CD4-positive, alpha-beta T cell treated with Interferon gamma for 1 hour (primary cell): ENCODE measurements at places on chromosomes 1 and 21.

DNA sequence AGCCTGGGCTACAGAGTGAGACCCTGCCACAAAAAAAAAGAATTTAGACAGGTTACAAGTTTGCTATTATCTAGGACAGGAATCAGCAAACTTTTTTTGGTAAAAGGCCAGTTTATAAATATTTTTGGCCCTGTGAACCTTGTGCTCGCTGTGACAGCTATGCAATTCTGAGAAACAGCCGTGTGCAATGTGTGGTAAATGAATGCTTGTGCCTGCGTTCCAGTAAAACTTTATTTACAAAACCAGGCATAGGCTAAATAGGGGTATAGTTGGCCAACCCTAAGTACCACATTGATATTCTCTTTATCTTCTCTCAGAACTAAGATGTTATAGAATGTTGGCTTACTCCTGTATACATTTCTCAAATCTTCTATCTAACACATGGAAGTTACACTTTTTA is 24.3 kb downstream of the FBXO28 start:
- no peak for DNase-seq

- no peak for DNase-seq
Measured at GRCh38 chr1:77594366-77595112, 87.9 kb downstream of the ZZZ3 start.

DNA sequence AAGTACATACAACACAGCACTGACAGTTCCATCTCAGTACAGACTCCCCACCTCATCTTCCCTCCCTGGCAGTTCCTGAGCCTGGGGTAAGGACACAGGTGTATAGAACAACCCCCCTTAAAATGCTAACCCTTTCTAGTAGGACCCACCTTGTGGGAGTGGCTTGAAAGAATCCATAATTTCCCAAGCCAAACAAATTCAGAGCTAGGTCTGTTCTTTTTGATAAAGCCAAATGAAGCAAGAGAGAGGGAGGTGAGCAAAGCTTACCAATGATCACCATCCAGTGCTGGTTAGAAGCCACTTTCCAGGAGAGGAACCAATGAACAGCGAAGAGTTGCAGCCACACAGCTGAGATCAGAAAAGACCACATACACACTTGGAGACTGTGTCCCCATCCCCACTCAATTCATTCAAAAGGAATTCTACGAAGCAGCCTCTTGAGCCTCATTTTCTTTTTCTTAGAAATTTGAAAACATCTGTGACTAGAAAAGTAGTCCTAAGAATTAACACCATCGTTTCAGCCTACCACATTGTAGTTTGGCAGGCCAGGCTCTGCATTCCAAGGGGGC is 9.2 kb downstream of the UBE2Q1 start:
- DNase-seq: no peak

DNA sequence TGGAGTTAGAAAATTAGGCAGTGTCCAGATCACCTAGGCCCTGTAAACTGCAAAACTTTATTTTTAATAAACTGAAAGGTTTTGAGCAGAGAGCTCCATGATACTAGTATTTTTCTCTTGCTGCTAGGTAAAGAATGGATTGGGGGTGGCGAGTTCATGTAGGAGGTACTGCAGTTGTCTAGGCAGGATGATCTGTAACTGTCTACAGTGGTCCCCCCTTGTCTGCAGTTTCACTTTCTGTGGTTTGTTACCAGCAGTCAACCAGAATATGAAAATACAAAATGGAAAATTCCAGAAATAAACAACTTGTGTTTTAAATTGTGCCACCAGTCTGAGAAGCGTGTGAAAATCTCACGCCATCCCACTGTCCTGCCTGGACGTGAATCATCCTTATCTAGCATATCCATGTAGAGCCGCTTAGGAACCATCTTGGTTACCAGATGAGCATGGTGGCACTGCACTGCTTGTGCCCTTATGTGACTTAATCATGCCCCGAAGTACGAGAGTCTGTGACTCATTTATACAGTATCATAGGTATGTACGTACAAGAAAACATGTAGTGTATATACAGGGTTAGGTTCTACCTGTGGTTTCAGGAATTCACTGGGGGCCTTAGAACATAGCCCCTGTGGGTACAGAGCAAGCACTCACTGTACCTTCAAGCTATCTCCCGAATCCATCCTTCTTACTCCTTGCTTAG is 94.2 kb downstream of the AHCTF1 start:
- no peak for DNase-seq

DNA sequence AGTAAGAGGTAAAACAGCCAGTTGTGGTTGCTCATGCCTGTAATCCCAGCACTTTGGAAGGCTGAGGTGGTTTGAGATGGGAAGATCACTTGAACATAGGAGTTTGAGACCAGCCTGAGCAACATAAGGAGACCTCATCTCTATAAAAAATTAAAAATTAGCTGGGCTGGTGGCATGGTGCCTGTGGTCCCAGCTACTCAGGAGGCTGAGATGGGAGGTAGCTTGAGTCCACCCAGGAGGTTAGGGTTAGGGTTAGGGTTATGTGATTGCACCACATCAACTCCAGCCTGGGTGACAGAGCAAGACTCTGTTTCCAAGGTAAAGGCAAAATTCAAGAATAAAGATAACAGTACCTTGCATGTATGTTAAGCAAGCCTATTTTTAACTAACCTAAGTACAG is 3.5 kb downstream of the SAMSN1 start:
- no peak for DNase-seq

- no peak for DNase-seq
Measured at GRCh38 chr1:165960136-165960535, 132.7 kb downstream of the UCK2 start.

GRCh38 chr1:11321656-11322491 is 48.9 kb downstream of the UBIAD1 start:
- no peak for DNase-seq

- no peak for DNase-seq
Measured at GRCh38 chr1:24998563-24999245, 68.6 kb upstream of the RUNX3 start.

DNA sequence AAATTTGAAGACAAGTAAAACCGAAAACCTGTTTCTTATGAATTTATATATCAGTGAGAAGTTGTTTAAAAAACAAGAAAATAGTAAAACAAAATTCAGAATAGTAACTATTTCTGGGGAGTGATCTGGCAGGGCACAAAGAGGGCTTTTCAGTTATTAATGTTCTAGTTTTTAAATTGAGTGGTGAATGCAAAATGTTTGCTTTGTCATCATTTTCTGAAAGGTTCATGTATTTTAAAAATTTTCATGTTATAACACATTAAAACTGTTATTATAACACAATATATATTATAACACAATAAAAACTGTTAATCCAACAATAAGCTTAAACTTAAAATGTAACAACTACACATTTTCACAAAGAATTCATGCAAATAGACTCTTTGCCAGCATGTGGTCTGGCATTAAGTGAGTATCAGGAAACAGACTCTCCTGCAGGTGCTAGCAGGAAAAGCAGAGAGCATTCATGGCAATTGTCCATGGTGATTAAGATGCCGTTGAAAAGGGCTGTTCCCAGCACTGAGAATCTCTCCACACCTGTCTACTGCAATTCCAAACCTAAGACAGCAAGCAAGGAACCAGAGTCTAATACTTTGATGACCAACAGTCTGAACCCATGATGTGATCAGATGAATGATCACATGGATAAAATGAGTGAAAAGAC is 204.9 kb downstream of the TBX15 start:
- DNase-seq: no peak

- DNase-seq: no peak
Measured at GRCh38 chr1:218499011-218499691, 154.0 kb downstream of the TGFB2 start.

- no peak for DNase-seq
Measured at GRCh38 chr1:207890136-207890738, 20.7 kb downstream of the CD34 start.

GRCh38 chr21:36988536-36988935 is 18.0 kb upstream of the RIPPLY3 start:
- no peak for DNase-seq

DNA sequence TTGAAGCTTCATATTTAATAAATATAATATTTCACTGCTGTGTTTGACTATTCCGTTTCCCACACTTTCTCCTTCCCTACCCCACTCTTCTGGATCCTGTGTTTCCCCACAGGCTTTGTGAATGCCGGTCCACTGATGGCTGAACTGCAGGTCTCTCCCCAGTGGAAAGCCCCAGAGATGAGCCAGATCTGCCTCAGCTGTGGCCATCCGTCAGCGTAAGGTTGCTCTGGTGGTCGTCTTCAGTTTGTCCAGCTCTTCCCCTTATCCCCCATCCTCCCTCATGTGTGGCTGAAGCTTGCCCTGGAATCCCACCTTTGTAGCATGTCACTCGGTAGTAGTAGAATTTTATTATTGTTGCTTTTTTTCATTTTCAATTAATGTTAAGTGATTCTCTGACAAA is 11.4 kb downstream of the SMAP2 start:
- no peak for DNase-seq

- DNase-seq: no peak
Measured at GRCh38 chr1:187226396-187226795, 397.6 kb downstream of the PLA2G4A start.

GRCh38 chr21:41168391-41169257 is 664 bp downstream of the BACE2 start:
- no peak for DNase-seq

DNA sequence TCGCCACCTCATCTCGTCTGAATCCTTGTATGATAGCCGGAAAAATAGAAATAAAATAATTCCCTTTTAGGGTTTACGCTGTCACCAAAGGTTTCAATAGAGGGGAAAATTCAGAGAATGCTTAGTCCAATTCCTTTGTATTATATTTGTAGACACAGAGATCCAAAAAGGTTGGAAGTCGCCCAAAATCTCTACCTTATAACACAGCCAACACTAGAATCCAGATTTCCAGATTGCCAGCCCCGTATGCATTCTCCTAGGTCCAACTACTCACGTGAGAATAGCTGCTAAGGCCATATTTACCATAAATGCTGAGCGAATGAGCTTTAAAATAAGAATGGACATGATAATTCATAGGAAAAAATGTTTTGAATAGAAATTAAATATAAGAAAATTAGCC is 124.5 kb downstream of the KCNK1 start:
- DNase-seq: no peak

DNA sequence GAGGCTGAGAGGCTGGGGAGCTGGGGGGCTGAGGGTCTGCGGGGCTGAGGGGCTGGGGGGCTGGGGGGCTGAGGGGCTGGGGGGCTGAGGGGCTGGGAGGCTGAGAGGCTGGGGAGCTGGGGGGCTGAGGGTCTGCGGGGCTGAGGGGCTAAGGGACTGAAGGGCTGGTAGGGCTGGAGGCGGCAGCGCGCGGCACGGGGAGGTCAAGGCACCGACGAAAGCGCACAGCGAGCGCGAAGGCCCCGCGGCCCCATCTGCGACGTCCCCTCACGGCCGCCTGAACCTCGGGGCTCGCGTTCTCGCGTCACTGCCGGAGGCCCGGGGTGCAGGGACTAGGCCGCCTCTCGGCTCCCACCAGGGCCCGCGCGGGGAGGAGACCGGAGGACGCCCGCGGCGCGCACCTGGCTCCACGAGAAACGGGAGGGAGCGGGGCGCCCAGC is 356 bp downstream of the INTS11 start:
- DNase-seq: no peak

- no peak for DNase-seq
Measured at GRCh38 chr1:56413671-56414199, 165.6 kb downstream of the PLPP3 start.

- DNase-seq: no peak
Measured at GRCh38 chr1:119906927-119907652, 10.8 kb upstream of the ADAM30 start.

DNA sequence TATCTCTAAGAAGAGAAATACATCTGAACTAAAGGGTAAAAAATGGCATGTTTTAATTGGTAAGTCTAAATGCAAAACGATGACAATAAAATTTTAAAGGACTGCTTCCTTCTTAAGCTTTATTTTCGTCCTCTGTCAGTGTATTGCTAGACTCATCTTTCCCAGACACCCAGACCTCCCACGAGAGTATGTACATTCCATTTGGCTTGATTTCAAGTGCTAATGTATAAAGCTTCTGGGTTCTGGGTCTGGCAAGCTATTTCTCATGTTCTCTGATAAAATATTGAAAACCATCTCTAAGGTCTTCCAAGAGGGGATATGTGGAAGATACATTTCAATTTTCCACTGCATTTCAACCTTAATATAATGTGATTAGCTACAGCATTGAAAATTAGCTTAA is 24.6 kb upstream of the SLC2A1 start:
- no peak for DNase-seq

GRCh38 chr1:58611861-58612385 is 34.9 kb upstream of the TACSTD2 start:
- DNase-seq: no peak

DNA sequence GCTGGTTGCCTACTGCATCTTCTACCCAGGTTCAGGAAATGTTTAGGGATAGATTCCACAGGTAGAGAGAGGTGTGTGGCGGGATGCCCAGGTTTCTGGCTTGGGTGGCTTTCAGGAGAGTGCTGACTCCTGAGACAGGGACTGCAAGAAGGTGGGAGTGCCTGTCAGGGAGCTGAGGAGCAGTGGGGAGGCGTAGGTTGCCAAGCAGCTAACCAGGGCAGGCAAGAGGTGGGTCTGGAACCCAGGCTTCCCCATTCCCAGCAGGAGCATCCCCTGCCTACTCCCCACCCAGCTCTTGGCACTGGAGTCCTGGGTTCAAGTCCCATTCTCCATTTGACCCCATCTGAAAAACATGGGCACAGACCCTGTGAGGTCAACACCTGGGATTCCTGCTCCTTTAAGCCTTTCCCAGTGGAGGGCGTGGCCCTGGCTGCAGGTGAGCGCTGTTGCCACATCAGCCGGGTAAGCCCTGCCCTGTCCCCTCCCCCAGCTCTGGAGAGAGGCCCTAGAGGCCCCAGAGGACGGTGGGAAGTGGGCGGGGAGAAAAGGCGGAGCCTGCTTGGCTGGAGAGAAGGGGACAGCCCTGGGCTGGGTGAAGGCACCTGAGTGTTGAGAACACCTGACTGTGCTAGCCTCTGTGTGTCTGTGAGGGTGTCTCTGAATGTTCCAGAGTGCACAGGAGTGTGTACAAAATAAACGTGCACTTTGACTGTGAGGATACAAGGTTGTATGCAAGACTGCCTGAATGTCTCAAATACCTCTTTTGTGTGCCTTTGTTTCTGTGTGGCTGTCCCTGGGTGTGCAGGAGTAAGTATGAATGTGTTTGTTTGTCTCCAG is 14.0 kb upstream of the SYNC start:
- DNase-seq: peak; percentile 36

DNA sequence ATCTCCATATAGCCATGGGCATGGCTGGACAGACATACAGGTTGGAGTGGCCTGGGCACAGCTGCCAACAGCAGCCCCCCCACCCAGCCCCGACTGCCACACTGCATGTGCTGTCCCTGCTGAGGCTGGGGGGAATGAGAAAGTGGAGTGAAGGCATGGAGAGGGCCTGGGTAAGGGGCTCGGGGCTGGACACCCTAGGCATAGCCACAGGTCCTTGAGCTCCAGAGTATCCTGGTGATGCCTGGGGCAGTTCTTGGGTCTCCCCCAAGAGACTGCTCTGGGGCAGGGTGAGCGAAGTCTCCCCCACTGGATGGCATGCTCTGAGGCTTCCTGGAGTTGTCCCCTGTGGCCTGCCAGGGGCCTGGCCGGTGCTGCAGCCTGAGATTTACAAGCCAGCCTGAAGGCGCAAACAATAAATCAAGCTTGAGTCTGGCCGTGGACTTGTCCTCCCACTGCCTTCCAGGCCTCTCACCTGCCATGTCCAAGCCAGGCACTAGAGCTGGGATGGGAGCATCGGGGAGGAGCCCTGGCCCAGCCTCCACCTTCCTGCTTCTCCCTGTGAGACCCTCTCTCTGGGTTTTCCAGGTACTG is 53.6 kb downstream of the FOXO6 start:
- DNase-seq: no peak

- no peak for DNase-seq
Measured at GRCh38 chr1:29824511-29825273, 588.4 kb downstream of the PTPRU start.

GRCh38 chr21:28943631-28944030 is 49.0 kb downstream of the LTN1 start:
- no peak for DNase-seq
